ENCODE measurements at places on chromosomes 2 and 18. TPM values are rescaled to one million over a fixed set of nuclear protein-coding genes. Genes with fewer than 3 reads are reported as not detected.

GRCh38 chr18:63105636-63106316 lies 213.8 kb downstream of the BCL2 start:
- DNase-seq = no peak

- no peak for DNase-seq
Observed at GRCh38 chr2:184346338-184346862, 251.9 kb upstream of the ZNF804A start.

DNA sequence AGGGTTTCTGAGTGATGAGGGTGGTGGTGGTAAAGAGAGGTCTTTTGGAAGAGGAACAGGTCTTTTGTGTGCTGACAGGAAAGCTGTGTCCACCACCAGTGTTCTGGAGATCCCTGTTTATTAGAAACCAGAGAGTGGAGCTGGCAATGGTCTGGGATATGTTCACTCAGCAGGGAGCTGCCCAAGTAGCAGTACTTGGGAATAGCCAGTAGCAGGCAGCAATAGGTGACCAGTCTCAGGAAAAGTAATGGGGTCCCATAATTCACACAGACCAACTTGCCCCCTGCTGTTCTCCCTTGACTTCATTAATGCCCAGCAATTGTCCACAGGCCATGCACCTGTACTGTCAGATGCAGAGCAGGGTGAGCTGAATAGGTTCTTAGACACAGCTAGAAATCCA lies 1.8 kb downstream of the TSPYL6 start:
- DNase-seq = no peak

DNA sequence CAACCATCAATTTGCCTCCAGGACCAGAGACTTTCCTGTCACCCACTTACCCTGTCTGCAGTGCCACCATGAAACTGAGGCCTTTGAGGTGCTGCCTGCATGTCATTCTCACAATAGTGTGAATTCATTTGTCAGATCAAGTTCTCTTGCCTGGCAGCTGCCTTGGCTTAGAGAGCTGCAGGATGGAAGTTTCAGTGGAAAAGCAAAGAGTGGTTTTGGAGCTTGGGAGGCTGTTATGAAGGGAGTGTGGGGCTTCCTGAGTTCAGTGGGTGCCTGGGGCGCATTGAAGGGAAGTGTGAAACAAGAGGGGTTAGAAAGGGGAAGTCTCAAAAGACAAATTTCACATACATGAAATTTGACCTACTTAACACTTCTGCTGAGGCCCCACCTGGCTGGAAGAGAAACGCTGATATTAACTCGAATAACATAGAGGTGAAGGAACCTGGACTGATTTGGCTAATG lies 7.9 kb upstream of the LBH start:
- DNase-seq = no peak

The IL36A gene
- not detected for total RNA-seq
